Fibroblast of skin of right quadriceps (primary cell): ENCODE measurements at places on chromosomes 5 and 9.

DNA sequence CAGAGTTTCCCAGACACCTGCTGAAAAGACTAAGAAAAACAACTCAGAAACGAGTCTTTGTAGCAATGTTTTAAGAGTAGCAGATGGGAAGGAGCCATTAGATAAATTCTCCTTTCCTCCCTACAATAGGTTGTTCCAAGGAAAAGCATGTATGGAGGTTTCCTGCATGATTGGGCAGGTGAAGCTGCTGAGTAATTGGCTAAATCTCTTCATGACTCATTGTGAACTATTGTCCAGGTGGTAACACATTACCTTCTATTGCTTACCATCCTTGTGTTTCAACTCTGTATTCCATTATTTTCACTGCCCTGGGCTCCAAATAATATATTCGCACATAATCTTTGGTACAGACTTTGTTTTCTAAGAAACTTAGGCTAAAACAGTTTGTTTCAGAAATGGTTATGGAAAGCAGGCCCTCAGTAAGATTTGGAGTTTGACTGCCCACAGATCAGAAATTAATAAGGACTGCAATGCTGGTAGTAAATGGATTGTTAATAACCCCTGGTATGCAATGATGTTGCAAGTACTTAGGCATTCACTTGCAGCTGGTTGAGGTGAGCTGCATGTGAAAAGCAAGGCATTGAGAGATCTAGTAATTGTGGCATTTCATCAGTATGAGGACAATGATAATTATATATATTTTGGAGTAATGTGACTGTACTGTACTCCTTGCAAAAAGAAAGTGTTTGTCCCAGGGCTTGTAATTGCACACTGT, 281.4 kb upstream of the VLDLR start:
- DNase-seq = no peak

GRCh38 chr9:18542837-18543405, 69.0 kb downstream of the ADAMTSL1 start:
- DNase-seq = peak; percentile 85

- no peak for DNase-seq
Measured at GRCh38 chr5:151198861-151199260, 25.0 kb downstream of the CCDC69 start.

DNA sequence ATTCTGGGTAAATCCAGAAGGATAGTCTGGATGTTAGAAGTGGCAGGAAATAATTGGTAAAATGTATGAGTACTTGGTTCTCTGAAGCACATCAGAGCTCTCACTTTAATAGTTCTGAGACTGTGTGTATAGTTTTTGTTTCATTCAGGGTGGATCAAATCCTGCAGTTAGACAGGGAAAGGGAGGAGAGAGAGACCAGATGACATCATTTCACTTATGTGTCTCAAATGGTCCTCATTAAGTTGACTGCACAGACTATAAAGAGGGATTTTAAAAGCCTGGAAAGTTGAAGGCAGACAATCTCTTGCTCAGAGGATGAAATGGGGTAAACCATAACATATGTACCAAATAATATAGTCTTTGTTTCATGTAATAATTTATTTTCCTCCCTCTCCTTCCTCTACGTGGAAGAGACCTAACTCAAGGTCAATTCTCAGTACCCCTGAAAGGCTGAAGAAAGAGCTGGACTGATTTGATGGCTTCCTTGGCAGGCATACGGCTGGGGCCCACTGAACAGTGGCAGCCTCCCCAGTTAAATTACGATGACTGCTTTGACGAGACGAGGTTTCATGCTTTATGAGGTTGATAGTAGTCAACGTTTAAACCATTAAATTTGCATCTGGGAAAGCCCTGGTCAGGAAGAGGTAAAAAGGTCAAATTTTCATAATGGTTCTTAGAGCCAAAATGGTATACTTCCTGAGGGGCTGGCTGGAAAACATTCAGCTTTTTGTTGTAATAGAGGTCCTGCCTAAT, 395.1 kb upstream of the RPS23 start:
- DNase-seq = no peak

DNA sequence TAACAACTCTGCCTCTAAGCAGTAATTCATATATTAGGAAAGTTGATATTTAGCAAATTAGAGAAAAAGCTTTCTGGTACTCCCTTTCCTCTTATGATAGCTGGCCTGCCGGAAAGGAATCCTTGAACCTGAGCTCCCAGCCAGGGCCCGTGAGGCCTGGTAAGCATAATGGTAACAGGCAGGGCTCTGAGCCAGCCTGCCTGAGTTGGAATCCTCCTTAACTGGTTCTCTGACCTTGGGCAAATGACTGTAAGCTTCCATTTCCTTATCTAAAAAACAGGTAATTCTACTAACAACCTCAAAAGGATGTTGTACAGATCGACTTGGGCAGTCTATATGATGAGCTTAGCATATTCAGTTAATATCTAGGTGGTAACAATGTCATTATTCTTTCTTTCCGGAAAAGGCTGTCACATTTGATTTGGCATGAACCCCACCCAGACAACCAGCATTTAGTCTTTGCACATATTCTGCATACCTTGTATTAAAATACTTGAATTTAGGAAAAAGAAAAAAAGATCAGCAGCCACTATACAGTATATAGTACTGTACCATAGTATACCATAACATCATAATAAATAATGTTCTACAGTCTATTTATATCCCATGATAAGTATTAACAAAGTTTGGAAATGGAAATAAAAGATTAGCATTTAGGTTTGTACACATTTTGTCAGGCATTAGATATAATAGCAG, 55.7 kb upstream of the MAP3K1 start:
- no peak for DNase-seq

DNA sequence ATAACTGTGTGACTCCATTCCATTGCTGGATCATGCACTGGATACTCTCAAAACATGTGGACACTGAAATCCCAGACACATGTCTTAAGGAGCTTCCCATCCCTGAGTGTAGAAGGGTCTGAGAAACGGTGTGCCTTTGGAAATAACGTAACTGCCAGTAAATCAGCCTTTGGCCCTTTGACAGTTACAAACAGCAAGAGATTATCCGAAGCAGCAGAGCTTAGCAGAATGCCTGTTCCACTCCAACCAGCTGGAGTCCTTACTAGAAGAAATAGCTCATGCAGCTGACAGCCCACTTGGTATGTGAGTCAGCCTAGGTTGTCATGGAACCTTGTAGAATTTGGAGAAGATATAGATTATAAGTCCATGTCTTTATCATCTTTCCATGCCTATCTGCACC, 7.0 kb downstream of the TMEM252 start:
- no peak for DNase-seq
